ENCODE measurements at places on chromosomes 5 and 9. TPM values are rescaled to one million over a fixed set of nuclear protein-coding genes. Genes with fewer than 3 reads are reported as not detected.

GRCh38 chr5:139120521-139120920, 77.6 kb downstream of the SIL1 start:
- no peak for DNase-seq
- no peaks in the 10 kb centered on the region for H3K36me3 ChIP-seq
- no peaks in the 10 kb centered on the region for H3K27me3 ChIP-seq
- H3K27ac ChIP-seq, result no peak overlapping the region
- H3K4me1 ChIP-seq, result no peaks in the 10 kb centered on the region
- no peak overlapping the region for H3K4me3 ChIP-seq

GRCh38 chr9:110543631-110544051, 35.9 kb downstream of the SVEP1 start:
- no peak overlapping the region for H3K4me3 ChIP-seq
- H3K36me3 ChIP-seq, result no peaks in the 10 kb centered on the region
- no peak overlapping the region for H3K27ac ChIP-seq
- no peak for DNase-seq
- no peaks in the 10 kb centered on the region for H3K4me1 ChIP-seq

DNA sequence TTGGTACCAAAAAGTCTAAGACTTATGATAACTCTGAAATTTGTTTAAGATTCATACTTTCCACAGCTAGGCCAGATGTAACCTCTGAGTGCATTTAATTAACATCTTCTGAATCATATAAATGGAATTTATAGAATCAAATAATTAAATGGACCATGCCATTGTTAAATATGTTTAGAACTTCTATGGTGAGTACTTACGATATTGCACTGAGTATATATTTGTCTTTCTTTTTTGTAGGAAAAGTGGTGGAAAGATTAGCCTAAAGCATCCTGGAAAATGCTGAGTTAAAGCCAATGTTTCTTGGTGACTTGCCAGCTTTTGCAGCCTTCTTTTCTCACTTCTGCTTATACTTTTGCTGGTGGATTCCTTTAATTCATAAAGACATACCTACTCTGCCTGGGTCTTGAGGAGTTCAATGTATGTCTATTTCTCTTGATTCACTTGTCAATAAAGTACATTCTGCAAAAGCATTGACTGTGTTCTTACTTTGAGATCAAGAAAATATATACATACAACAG, 11.9 kb downstream of the SPINK6 start:
- DNase-seq, result no peak
- no peaks in the 10 kb centered on the region for H3K36me3 ChIP-seq
- no peaks in the 10 kb centered on the region for H3K27me3 ChIP-seq
- no peak overlapping the region for H3K4me3 ChIP-seq

- no peak overlapping the region for H3K4me3 ChIP-seq
- DNase-seq, result no peak
- H3K4me1 ChIP-seq, result peaks cover 10% of the 10 kb centered on the region
- H3K27me3 ChIP-seq, result no peaks in the 10 kb centered on the region
- H3K36me3 ChIP-seq, result no peaks in the 10 kb centered on the region
- H3K27ac ChIP-seq, result no peak overlapping the region
These were observed 49.0 kb upstream of the GARNL3 start for GRCh38 chr9:127215268-127216209.

GRCh38 chr5:151677776-151678545, 8.8 kb downstream of the SPARC start:
- no peak for DNase-seq
- H3K27me3 ChIP-seq, result no peaks in the 10 kb centered on the region
- no peak overlapping the region for H3K4me3 ChIP-seq
- H3K4me1 ChIP-seq, result peaks cover 5% of the 10 kb centered on the region
- H3K27ac ChIP-seq, result no peak overlapping the region

- DNase-seq, result no peak
- H3K36me3 ChIP-seq, result no peaks in the 10 kb centered on the region
- no peaks in the 10 kb centered on the region for H3K27me3 ChIP-seq
These were observed 83.3 kb upstream of the COL5A1 start for GRCh38 chr9:134558124-134558905.

GRCh38 chr5:176573564-176574296, 24.6 kb downstream of the CDHR2 start:
- H3K27ac ChIP-seq, result no peak overlapping the region
- no peaks in the 10 kb centered on the region for H3K36me3 ChIP-seq
- no peak for DNase-seq
- no peaks in the 10 kb centered on the region for H3K27me3 ChIP-seq

GRCh38 chr5:122871661-122872060, 26.2 kb downstream of the SNX24 start:
- H3K4me3 ChIP-seq, result no peak overlapping the region
- H3K27me3 ChIP-seq, result no peaks in the 10 kb centered on the region
- H3K36me3 ChIP-seq, result no peaks in the 10 kb centered on the region
- DNase-seq, result no peak
- peaks cover 3% of the 10 kb centered on the region for H3K4me1 ChIP-seq

DNA sequence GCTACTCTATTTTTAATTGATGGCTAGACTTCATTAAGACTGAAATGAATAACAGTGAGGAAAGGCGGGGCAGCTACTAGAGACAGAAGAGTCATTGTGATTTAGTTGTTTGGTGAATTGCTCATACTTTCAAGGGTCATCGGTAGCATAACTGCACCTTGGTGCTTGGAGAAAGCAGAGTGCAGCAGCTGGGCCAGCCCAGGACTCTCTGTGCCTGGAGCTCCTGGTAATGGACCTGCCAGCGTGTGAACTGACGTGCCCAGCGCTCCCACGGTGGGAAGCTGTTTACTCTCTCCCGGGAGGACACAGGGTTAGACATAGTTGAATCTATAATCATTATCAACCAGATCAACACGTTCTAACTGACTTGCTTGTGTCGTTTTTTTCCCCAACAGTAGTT, 42.9 kb downstream of the LURAP1L start:
- no peaks in the 10 kb centered on the region for H3K36me3 ChIP-seq
- H3K4me3 ChIP-seq, result no peak overlapping the region
- H3K27me3 ChIP-seq, result no peaks in the 10 kb centered on the region
- no peak overlapping the region for H3K27ac ChIP-seq
- DNase-seq, result no peak

DNA sequence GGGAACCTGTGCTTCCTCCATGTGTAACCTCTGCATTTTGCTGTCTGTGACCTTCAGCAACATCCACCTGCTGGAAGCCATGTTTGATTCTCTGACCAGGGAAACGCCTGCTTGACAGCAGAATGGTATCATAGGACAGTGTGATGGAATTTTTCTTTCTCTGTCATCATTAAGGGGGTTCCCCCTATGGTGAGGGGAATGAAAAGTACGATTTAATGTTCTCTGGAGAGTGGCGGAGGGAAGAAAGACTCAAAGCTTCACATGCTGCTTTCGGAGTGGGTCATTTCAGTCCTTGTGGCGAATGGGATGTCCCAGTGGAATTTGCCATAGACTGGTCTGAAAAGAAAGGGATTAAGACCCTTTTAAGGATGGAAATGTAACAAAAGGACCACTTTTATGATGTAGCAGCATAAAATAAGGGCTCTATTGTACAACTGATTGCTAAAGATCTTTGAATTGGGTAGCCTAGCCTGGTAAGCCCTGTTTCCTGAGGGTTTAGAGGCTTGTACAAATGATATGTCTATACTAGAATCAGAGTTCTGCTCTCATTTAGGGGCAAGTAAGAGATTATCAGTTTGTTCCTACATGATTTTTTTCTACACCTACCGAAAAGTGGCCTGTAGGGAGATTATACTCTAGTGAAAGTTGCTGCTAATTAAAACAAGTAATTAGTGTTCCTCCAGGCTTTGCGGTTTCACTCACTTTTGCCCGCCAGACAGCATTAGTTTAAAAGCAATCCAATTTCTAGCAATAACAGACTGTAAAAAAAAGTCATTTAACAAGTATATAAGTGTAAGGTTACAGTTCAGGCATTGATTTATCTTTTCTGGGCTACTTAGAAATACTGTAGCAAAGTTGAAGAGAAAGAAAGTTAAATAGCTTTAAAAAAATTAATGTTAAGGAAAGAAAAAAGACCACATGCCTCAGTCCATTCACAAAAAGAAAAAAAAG, 904.5 kb downstream of the NR2F1-AS1 start:
- H3K27ac ChIP-seq, result no peak overlapping the region
- H3K27me3 ChIP-seq, result no peaks in the 10 kb centered on the region
- no peak for DNase-seq

HEXB gene
- 73.4 TPM for total RNA-seq

ZBTB26 gene
- total RNA-seq, result 7.3 TPM

Measured in H1 (cell line).